Adrenal gland (tissue), 19 donors: ENCODE measurements at places on chromosomes 5 and 9. TPM values are rescaled to one million over a fixed set of nuclear protein-coding genes. Genes with fewer than 3 reads are reported as not detected.

Gene ZNF879
- total RNA-seq: 2.5 TPM

Gene MOB3B
- 7.0 TPM for total RNA-seq

Gene UCK1
- total RNA-seq: 32.7 TPM

Gene MEF2C
- total RNA-seq: 109 TPM

Gene SPATA31D4
- total RNA-seq: not detected

Gene CXCL14
- 2.1 TPM for total RNA-seq

Gene ANKRD31
- 0.11 TPM for total RNA-seq

Gene PCDHA9
- not detected for total RNA-seq

GRCh38 chr5:173498739-173499470 lies 117.5 kb downstream of the BOD1 start:
- H3K4me1 ChIP-seq: peaks cover 12% of the 10 kb centered on the region
- DNase-seq: peak; percentile 24
- H3K36me3 ChIP-seq: no peaks in the 10 kb centered on the region
- H3K27me3 ChIP-seq: no peaks in the 10 kb centered on the region
- H3K27ac ChIP-seq: no peak overlapping the region

DNA sequence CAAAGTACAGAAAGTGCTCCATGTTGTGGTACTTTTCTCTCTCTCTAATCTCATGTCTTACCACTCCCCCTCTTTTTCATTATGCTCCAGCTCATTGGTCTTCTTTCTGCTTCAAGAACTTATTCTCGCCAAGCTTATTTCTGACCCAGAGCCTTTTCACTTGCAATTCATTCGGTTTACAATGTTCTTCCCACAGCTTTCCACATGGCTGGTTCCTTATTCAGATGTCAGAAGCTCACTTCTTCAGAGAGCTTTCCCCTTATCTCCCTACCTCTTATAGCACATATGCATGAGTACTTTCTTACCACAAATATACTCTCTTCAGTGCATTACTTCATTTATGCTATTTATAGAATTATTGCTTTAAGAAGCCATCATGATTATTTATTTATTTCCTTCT lies 338.8 kb upstream of the ATP10B start:
- H3K4me3 ChIP-seq: no peak overlapping the region
- H3K36me3 ChIP-seq: no peaks in the 10 kb centered on the region
- no peak for DNase-seq
- H3K27me3 ChIP-seq: no peaks in the 10 kb centered on the region
- H3K4me1 ChIP-seq: no peaks in the 10 kb centered on the region

GRCh38 chr9:130034570-130034969 lies 8.4 kb downstream of the FNBP1 start:
- peak; percentile 50 for DNase-seq
- no peak overlapping the region for H3K4me3 ChIP-seq
- peak overlapping the region; percentile 37 for H3K27ac ChIP-seq
- H3K27me3 ChIP-seq: no peaks in the 10 kb centered on the region

DNA sequence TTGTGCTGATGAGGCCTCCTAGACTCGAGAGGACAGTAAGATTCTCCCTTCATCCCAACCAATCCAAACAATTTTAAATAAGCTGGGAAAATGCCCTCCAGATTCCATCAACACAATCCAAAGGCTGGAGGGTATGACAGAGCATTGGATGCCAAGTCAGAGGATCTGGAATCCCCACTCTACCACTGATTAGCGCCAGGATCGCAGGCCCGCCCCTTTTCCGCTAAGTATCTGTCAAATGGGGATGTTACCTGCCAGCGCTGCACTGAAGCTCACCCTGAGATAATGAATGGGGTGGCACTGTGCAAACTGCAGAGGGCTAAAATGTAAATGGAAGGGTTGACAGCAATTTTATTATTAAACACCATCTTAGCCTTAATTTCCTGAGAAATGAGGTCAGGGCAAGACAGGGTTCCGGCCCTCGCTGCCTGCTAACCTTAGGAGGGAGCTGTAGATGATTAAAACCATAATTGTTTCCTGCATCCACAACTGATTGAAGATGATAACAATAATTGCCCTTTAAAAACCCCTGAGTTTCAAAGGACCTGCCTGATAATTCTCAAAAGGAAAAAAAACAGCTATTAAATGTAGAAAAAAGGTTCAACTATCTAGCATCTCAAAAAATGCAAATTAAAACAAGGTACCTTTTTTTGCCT lies 31.6 kb upstream of the GABBR2 start:
- DNase-seq: no peak
- H3K4me3 ChIP-seq: no peak overlapping the region
- H3K27ac ChIP-seq: no peak overlapping the region
- no peaks in the 10 kb centered on the region for H3K27me3 ChIP-seq
- H3K36me3 ChIP-seq: no peaks in the 10 kb centered on the region
- no peaks in the 10 kb centered on the region for H3K4me1 ChIP-seq

- H3K4me3 ChIP-seq: no peak overlapping the region
- H3K4me1 ChIP-seq: no peaks in the 10 kb centered on the region
- DNase-seq: no peak
- no peaks in the 10 kb centered on the region for H3K36me3 ChIP-seq
- peaks cover 17% of the 10 kb centered on the region for H3K27me3 ChIP-seq
- no peak overlapping the region for H3K27ac ChIP-seq
Observed at GRCh38 chr5:135465391-135466122, 13.4 kb upstream of the TIFAB start.

DNA sequence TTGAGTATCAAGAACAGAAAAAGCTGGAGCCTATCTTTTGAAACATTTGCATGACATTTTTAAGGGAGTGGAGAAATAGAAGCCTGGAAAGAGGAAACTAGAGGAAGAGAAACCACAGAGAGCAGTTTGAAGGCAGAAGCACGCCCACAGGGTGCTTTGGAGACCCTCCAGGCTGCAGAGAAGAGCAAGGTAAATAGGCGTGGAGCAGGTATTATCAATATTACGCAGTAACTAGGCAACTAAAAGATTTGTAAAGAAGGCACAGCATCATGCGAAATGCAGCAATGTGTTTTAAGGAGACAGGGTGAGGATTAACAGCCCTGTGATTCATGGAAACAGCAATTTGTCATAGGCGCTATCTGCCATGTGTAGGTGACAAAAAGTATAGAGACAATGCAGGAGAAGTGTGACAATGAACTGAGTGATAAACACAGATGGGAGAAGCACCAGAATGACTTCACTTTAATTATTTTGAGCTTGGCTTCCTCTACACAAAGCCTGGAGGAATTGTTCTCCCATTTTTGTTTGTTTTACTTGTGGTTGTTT lies 281.2 kb downstream of the BRINP1 start:
- H3K36me3 ChIP-seq: no peaks in the 10 kb centered on the region
- DNase-seq: no peak
- no peaks in the 10 kb centered on the region for H3K27me3 ChIP-seq
- H3K4me1 ChIP-seq: no peaks in the 10 kb centered on the region

DNA sequence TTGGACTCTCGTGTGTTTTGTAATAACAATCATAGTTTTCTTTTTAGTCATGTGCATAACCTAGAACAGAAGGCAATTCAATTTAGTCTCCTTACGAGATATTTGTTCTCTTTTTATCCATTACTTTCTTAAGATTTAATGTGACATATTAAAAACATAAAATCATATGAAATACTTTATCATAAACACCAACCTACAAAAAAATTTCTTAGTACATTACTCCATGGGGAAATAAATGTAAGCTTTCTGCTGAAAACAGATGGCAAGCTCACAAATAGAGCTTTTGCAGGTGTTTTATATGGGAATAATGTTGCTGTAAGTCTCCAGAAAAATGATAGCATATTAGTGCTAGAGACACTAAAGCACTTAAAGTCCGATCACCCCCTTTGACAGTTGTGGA lies 1035.2 kb upstream of the ARRDC3 start:
- H3K36me3 ChIP-seq: no peaks in the 10 kb centered on the region
- H3K4me3 ChIP-seq: no peak overlapping the region
- DNase-seq: no peak
- H3K27ac ChIP-seq: no peak overlapping the region
- no peaks in the 10 kb centered on the region for H3K4me1 ChIP-seq

GRCh38 chr9:18616976-18617375 lies 143.0 kb downstream of the ADAMTSL1 start:
- H3K27me3 ChIP-seq: no peaks in the 10 kb centered on the region
- no peak for DNase-seq
- H3K36me3 ChIP-seq: no peaks in the 10 kb centered on the region
- H3K27ac ChIP-seq: no peak overlapping the region

DNA sequence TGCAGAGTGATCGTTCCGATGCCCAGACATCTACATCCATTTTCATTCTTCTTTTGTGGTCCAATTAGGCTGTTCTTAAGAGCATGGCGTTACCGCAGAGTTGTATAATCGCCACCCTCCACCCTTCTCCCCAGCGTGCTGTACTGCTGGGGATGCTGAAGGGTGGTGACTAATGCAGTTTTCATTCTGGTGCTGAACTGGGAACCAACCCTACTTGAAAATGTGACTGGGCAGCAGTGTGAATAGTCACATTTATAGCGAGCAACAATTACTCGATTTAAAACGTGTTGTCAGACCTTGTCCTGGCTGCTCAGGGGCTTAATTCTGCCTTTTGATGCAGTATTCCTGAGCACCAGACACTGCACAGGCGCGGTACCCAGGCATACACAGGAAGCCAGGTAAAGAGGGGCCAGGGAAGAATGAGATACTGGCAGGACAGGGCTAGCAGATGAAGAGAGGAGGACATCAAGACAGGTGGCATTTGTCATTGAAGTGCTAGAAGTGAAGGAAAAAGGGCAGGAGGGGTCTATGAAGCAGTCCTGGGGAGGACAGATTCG lies 719 bp upstream of the ISCA1 start:
- H3K27ac ChIP-seq: peak overlapping the region; percentile 98
- no peaks in the 10 kb centered on the region for H3K27me3 ChIP-seq
- H3K4me1 ChIP-seq: peaks cover 30% of the 10 kb centered on the region
- H3K36me3 ChIP-seq: peaks cover 7% of the 10 kb centered on the region

GRCh38 chr5:92992073-92992472 lies 588.9 kb downstream of the NR2F1-AS1 start:
- no peaks in the 10 kb centered on the region for H3K27me3 ChIP-seq
- H3K27ac ChIP-seq: no peak overlapping the region
- no peaks in the 10 kb centered on the region for H3K4me1 ChIP-seq
- no peak overlapping the region for H3K4me3 ChIP-seq

DNA sequence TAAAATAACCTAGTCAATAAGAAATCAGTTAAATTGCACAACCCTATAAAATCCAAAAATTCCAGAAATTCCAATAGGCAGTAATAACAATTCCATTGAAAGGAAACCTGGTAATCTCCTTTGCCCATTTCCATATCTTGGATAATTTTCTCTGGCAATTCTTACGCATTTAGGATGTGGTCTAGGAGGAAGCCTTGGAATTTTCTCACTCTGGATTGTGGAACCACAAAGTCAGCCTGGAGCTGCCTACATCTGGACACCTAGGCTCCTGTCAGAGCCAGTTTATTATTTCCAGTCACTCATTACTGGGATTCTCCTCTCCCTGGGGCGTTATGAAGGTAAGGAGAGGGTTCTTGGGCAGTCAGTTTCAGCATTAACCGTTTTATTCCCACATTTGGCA lies 40.3 kb upstream of the GNE start:
- DNase-seq: no peak
- no peaks in the 10 kb centered on the region for H3K4me1 ChIP-seq
- no peak overlapping the region for H3K27ac ChIP-seq
- H3K36me3 ChIP-seq: no peaks in the 10 kb centered on the region
- H3K27me3 ChIP-seq: no peaks in the 10 kb centered on the region

DNA sequence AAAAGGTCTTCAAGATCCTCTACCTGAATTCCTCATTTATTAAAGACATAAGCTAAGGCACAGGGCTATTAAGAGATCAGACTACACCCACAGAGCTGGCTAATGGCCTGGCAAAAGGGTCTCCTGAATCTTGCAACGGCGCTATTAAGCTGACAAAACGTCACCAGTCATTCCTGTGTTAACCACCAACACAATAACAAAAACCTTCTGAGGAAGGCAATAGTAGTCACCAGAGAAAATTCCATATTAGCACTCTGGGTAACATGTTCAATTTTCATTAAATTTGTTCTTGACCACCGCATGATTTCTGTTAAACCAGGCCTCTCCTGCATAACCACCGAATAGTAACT lies 77.0 kb downstream of the GNAQ start:
- no peak for DNase-seq
- H3K4me3 ChIP-seq: no peak overlapping the region
- H3K27me3 ChIP-seq: no peaks in the 10 kb centered on the region
- no peak overlapping the region for H3K27ac ChIP-seq
- H3K36me3 ChIP-seq: no peaks in the 10 kb centered on the region
